Bone marrow (tissue), 2 donors: ENCODE measurements at places on chromosomes 4 and X.

DNA sequence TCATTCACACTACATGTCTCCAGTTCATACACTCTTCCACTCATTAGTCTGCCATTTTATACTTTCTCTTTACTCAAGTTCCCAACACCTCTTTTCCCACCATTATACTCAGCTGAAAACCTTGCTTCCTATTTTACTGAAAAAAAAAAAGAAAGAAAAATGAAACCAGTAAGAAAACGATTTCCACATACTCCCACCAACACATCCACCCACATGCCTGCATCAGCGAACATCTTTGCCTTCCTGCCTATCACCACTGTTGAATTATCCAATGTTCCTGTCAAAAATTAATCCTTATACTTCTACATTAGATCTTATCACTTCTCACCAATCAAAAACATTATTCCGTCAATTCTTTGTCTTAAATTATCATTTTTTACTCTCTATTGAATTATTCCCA lies 188.1 kb upstream of the FAM241A start:
- DNase-seq: no peak

DNA sequence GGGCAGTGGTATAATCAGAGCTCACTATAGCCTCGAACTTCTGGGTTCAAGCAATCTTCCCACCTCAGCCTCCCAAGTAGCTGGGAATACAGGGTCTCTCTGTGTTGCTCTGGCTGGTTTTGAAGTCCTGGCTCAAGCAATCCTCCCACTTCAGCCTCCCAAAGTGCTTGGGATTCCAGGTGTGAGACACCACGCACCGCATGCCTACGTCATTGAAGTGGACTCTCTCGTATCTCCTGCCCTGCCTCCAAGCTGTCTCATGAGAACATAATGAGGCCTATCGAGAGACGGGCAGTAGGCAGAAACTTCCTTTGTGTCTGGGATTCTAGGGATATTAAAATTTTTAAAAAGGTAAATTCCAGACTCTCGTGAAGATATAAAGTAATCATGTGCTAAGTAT lies 65.0 kb upstream of the NLGN4X start:
- DNase-seq: no peak

DNA sequence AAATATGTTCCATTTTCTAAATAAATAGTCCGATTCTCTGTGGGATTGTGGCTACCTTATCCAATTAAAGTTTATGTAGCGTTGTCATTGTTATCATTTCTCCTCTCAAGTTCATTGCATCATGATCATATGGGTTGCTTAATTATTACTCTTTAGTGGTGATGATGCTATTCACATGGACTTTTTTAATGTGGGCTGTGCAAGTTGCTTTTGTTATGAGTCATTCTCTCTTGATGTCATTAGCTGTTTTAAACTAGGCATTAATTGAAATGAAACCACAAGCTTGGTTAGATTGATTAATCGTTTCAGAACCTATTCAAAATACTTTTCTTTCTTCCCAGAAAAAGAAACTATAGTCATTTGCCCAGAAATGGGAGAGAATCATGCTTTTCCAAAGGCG lies 38.2 kb downstream of the NHS start:
- DNase-seq: no peak

DNA sequence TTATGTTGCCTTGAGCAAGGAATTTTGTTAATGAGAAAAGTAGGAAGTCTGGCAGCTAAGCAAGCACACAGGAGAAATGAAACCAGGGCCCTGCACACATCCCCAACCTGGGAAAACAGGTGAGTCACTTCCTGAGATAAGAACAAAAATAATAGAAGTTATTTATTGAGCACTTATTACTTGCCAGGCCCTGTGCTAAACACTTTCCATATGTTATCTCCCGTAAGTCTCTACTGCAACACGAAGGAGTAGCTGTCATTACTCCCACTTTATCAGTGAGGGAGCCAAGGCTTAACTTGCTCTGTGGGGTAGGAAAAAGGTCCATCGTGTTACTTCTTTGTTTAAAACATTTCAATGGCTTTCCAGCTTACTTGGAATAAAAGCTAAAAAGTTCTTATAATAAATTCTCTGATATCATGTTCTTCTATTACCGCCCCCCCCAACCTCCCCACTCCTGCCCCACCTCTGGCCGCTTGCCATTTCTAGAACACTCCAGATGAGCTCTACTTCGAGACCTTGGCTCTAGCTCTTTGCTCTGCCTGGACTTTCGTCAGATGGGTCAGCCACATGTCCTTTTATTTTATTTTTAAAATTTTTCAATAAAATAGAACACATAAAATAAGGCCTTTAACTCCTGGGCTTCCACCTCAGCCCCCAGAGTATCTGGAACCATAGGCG lies 36.3 kb upstream of the PLAC8 start:
- DNase-seq: no peak

- DNase-seq: peak; percentile 97
Measured at GRCh38 chr4:102759831-102760644, 730 bp downstream of the MANBA start.
